ENCODE measurements at places on chromosomes 1 and 21. TPM values are rescaled to one million over a fixed set of nuclear protein-coding genes. Genes with fewer than 3 reads are reported as not detected.

- DNase-seq: no peak
These were observed 389 bp downstream of the SEMA6C start for GRCh38 chr1:151146072-151146411.

Gene SDHB
- 117 TPM for total RNA-seq

Gene LCE3E
- not detected for total RNA-seq

Gene CADM3
- 10.3 TPM for total RNA-seq

DNA sequence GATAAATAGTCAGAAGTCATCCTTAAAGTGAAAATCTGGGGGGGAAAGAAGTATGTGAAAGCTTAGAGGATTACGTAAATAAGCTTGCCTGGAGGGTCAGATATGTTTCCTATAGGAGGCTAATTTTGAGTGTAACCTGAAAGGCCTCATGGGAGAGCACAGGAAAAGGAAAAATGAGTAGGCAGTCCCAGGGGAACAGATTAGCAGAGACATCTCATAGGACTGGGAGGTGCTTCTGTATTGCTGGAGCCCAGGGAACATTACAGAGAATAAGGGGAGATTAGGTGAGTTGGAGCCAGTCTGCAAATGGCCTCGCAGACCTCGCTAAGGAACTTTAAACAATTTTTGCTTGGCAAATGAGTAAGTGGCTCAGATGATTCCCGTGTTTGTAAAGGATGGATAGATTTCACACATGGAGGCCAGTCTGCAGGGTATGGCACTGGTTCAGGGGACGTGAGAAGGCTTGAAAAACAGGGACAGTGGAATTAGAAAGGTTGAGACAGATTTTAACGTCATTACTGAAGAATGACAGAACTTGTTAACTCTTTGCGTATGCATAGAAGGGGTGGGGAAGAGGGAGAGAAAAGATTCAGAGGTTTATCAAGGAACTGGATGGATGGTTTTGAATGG lies 149.1 kb downstream of the GREM2 start:
- no peak for DNase-seq

DNA sequence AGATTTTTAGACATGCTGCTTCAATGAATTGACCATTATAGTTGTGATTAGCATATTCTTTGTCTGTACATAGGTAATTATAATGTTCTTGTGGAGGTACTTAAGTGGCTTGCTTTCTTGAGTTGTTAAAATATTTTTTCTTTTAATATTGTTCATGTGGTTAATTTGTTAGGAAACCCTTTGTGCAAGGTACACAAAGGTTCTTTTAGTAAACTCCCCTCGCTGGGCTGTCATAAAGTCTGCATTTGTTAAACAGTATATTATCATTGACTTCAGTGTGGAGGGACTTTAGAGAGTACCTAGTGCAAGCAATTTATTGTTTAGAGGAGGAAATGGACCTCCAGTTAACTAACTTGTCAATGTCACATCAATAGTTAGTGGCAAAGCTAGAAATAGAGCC lies 52.5 kb downstream of the DISP1 start:
- no peak for DNase-seq

Gene RGS13
- 1.4 TPM for total RNA-seq

Gene BATF3
- 1.2 TPM for total RNA-seq

GRCh38 chr1:210340311-210340710 lies 11.6 kb downstream of the HHAT start:
- DNase-seq: no peak

DNA sequence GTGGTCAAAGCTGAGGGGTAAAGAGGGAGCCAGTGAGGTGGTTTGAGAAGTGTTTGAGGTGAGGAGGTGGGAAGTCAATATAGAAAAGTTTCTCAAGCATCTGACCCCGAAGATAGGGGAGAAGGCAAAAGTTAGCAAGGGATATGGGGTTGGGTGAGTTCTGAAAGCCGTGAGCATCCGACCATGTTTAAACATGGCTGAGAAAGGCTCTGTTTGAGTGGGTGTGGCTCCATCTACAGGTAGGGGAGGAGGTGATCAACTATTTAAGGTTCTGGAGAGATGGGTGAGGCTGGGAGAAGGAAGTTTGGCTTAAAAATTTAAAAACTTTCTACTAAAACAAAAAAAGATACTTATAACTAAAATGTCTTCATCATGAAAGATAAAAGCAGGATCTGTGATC lies 273.8 kb downstream of the KCNJ6 start:
- no peak for DNase-seq

DNA sequence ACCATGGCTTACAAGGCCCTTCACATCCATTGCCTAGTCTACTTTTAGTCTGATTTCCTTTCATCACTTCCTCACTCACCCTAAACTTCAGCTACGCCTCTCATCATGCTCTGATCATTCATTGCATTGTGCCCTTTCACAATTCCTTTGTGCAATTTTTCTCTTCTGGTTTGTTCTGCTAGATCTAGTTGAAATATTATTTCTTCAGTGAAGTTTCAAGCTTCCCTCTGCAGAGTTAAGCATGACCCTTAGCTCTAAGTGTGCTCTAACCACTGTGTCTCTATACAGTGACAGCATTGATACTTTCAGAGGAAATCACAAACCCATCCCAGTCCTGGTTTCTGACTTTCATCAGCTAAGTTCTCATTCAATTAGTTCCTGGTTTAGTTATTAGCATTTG lies 166.1 kb downstream of the PLA2G4A start:
- no peak for DNase-seq

Gene THEM5
- not detected for total RNA-seq

GRCh38 chr1:192170196-192170984 lies 12.1 kb downstream of the RGS18 start:
- no peak for DNase-seq

Gene CLCA1
- total RNA-seq: not detected

Gene FCRL5
- total RNA-seq: 4.8 TPM

DNA sequence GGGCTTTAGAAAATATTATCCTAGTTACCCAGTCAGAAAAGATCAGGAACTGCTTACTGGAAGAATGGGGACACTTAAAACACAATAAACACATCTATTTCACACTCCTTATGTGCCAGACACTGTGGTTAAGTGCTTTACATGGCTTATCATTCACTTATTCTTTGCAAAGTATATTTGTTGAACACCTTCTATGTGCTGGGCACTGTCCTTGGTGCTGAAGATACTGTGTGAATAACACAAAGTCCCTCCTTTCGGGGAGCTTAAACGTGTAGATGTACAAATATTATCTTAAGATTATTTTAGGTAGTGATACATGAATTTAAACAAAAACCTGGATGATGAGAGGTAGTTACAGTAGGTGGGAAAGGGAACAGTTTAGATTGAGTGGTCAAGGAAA lies 169.3 kb downstream of the ST6GALNAC5 start:
- DNase-seq: peak; percentile 34

DNA sequence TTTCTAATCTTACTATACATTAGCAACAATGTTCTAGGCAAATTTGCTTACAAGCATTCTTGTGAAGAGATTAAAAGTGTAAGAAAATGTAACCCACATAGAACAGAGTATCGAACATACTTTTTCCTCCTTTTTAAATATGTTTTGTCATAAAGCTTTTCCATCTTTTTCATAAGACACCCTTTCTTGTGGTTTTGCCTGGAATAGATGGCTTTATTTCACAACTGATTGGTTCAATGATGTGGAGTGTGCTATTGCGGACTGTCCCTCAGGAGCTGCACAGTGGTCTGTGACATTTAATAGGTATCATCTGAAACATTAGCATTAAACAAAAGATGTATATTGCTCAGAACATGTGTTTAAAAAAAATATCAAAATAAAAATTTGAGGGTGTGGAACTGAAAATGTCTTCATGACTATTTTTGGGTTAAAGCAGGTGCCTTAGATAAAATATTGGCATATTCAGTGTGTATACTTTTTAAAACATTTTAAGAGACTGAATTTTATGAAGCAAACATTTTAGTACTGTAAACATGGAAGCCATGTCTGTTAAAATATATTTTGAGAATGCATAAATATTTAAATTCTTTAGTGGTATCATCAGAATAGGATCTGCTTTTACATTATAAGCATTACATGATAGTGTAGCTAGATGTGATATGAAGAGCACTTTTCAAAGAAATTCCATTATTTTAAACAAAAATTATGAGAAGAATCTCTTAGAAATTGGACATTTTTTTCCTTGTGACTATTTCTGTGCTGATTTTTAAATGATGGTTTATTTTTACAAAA lies 48.3 kb upstream of the C1orf146 start:
- DNase-seq: no peak

- DNase-seq: peak; percentile 36
These were observed 22.6 kb downstream of the COL18A1 start for GRCh38 chr21:45427331-45428271.

DNA sequence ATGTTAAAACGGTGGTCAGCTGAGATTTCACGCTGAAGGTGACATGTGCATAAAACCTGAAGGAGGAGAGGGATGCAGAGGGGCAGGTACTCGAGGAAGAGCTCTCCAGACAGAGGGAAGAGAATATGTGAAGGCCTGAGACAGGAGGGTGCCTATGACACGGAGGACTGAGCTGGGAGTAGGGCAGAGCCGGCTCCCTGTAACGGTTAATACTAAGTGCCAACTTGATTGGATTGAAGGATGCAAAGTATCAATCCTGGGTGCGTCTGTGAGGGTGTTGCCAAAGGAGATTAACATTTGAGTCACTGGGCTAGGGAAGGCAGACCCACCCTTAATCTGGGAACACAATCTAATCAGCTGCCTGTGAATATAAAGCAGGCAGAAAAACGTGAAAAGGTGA lies 136.2 kb upstream of the SYT6 start:
- no peak for DNase-seq

DNA sequence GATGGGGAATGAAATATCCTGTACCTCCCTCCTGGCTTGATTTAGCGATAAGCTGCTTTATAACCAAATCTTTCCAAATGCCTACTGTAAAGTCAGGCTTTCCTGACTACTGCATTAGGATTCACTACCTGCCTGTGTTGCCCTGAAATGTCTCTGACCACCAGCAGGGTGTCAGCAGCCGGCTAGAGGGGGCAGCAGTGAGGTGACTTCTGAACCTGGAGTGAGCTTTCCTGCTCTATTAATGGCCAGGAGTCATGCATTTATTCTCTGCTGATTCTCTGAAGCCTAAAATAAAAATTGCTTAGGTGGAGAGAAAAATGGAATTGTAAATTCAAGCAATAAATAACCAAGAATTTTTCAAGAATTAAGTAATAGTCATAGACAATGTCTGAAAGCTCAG lies 2.5 kb downstream of the BACE2 start:
- DNase-seq: peak; percentile 66

Gene FNDC5
- total RNA-seq: not detected

GRCh38 chr1:77468949-77469710 lies 187.3 kb downstream of the AK5 start:
- no peak for DNase-seq

DNA sequence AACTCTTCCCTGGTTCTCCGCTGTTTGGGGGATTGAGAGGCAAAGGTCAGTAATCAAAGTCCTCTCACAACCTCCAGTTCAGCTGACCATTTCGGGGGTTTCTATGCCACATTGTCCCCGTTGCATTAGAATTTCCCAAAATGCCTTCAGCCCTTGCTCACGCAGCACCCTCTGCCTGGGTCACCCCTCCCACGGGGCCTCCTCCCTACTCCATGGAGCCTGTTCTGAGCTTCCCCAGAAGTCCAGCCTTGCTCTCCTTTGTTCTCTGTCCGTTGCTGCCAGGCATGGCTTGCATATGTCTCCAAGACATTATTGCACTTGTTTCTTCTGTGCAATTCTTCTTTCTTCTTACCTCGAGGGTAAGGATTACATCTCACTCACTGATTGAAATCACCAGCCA lies 16.5 kb downstream of the DMRTB1 start:
- no peak for DNase-seq

DNA sequence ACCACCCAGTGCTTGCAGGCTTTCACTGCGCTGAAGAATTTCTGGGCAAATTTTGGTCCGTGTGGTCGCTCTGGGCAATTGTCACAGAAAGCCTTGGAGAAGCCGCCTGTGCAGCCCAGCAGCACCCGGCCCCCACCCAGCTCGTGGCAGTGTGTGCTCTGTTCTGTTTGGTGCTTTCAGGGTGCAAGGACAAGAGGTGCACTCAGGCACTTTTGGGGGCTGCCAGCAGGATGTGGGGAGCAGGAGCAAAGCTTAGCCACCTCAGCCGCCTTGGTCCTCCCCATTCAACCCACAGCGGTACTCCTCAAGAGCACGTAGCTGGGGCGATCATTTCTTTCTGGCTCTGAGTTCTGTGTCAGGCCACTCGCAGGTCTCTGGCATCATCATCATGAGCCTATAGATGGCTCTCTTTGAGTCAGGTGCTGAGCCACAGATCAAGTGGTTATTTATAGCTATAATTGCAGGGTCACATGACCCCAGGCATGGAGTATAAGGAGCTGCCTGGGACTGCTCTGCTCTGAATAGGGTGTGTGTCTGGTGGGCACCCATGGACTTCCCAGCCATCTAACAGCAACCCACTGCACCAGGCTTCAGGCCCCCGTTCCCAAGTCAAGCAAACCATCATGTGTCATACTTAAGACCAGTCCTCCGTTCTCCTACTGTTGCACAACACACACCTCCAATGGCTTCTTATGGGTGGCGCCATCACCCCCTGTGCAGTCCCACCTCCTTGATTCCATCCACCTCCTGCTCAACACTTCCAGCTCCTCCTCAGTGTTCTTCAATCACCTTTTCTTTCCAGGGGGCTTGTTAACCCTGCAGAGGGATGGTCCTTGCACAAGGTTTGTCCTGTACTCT lies 18.1 kb upstream of the TENT5C start:
- no peak for DNase-seq

DNA sequence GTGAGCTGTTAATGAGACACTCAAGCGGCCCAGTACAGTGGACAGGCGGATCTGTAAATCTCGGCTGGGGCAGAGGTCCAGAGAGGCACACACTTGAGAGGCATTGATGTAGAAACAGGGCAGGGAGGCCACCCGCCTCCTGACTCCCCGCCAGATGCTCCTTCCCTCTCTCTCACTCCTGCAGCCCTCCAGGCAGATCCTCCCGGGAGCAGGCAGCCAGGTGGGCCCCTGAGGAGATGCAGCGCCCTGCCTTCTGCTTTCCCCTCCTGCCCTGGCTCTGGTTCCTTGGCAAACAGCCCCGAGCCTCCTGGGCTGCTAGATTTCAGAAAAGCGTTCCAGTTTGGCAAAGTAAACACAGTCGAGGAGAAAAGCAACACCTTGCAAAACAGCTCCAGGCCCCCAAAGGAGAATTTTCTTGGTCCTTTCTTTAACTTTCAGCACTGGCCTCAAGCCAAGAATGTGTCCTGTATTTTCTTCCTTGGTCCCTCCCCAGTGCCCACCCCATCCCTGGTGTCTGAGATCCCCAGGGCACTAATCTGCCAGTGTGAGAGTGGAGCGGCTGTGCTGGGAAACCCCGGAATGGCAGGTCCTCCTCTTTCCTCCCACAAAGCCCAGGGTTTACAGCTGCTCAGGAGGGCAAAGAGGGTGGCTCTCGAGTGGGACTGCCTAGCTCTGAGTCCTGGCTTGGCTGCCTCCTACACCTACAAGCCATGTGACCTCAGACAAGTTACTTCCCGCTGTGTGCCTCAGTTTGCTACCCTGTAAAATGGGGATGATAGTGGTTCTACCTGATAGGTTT lies 29.4 kb upstream of the IFNLR1 start:
- DNase-seq: peak; percentile 61

DNA sequence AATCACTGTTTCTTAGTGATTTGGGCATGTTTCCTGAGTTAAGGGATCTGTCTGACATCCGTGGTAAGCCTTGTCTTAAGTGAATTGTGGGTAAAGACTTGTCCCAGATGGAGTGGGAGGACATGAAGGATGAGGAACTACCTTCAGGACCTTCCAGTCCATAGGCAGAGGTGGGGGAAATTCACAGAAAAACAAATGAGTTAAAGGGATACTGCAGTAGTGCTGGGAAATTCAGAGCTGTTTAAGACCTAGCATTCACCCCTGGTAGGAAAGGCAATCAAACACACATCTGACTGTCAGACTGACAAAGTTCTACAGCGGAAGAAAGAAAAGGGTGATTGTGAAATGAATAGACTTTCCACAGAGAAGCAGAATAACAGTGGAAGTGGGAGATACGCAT lies 3.0 kb downstream of the GNAT2 start:
- DNase-seq: no peak
